ENCODE measurements at places on chromosomes 2 and 18.

- DNase-seq, result peak; percentile 47
Observed at GRCh38 chr18:48949050-48949605, 1.6 kb downstream of the SMAD7 start.

GRCh38 chr2:70960833-70961647, 17.4 kb upstream of the ANKRD53 start:
- DNase-seq, result no peak

DNA sequence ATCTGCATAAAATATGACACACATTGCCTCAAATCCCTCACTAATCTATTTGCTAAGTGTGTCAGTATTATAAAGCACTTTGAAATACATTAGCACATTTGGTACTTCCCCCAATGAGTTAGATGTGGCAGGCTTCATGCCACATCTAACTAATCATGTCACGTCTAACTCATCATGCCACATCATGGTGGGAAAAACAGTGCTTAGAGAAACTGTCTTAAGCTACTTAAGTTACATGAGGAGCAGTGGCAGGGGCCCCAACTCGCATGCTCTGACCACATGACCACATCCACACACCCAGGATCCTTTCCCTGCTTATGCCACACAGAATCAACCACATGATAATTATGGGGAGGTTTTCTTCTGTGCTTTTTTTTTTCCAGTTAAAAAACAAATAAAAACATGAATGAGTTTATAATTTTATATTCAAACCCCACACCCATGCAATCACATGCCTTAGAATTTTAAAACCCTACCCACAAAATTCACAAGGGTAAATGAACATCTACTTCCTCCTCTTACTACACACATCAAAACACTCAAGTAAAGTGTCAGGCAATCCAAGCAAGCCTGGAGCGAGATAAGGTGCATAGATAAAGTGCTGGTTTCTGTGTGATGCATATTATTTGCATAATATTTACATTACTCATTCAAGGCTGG, 1.6 kb downstream of the ABCA12 start:
- no peak for DNase-seq

GRCh38 chr2:132478461-132479105, 62.0 kb downstream of the GPR39 start:
- DNase-seq, result no peak

DNA sequence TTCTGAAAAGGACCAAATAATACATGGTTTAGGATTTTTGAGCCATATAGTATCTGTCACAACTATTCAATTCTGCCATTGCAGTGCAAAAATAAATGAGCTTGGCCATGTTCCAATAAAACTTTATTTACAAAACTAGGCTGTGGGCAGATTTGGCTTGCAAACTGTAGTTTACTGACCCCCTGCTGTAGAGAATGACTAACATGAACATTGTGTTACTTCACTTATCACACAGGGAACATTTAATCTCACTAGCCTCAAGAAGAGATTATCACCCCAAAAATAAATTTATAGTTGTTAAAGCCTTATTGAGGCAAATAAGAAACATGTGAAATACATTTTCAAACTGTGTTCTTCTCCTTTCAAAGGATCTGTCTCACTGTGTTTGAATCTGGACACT, 766.2 kb downstream of the MBD2 start:
- no peak for DNase-seq

- DNase-seq, result no peak
Observed at GRCh38 chr2:190105554-190105953, 43.0 kb upstream of the MSTN start.

- no peak for DNase-seq
Observed at GRCh38 chr2:86123328-86123925, 17.4 kb downstream of the PTCD3 start.
